ENCODE measurements at places on chromosomes 12 and 14.

- no peak for DNase-seq
Observed at GRCh38 chr14:76644855-76645518, 116.3 kb upstream of the VASH1 start.

DNA sequence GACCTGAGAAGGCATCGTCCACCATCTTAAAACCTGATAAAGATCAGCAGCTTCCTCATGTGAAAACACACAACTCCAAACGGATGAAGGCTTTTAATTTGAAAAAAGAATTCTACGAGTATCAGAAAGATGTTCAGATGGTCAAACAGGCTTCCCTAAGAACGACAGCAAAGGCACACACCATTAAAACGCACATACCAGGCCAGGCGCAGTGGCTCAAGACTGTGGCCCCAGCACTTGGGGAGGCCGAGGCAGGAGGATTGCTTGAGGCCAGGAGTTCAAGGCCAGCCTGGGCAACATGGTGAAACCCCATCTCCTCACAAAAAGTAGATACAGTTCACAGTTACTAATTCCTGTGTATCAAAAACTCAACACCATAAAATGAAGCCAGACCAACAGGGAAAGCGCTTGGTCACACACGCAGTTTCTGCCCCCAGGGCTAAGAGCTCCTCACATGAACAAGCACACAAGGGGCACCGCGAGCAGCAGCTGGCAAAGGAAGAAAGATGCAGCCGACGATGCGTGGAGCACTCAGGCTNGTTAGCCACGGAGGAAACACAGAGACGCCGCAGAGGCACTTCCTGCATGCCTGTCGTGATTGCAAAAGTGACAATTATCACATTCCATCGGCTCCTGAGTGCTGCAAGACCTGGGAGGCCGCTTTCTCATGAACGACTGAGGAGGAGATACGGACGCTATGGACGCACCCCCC, 78.0 kb downstream of the NOC4L start:
- peak; percentile 50 for DNase-seq

DNA sequence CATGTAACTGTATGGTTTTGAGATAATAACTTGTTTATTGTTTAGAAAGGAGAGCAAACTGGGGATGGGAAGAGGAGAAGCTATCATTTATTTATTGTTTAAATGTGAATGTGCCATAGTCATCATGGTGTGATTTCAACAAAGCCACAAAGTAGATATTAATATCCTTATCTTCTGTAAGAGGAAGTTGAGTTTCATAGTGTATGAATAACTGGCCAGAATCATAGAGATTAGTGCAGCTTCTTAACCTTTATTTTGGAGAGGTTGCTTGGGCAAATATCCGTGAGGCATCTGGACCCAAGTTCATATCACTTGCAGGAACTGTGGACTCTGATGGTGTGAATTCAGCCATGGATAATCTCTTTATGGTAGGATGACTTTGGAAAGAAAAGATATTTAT, 26.8 kb upstream of the LYZ start:
- no peak for DNase-seq

DNA sequence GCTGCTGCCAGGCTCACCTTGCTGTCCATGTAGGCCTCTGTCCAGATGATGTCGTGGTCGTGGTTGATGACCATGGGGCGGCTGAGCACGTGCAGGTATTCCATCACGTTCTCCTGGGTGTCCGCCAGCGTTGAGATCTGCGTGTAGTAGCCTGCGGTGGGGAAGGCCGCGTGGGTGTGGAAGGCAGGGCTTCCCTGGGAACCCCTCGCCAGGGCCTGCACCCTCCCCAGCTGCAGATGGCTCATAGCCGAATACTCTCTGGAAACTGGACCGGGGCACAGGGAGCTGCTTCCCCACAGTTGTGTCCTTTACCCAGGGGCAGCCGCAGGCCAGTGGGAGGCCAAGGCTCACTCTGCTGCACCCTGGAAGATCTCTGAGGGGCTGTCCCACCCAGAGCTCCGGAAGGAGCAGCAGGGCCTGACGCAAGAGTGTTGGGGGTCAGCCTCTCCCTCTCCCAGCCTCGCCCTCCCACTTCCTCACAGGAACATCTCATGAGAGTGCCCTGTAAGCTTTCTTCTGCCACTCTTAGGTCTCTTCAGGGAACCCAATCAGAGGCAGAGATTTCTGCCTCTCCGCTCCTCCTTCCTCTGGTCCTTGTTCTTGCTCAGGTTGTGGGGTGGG, 35.5 kb downstream of the CACNA2D4 start:
- no peak for DNase-seq

DNA sequence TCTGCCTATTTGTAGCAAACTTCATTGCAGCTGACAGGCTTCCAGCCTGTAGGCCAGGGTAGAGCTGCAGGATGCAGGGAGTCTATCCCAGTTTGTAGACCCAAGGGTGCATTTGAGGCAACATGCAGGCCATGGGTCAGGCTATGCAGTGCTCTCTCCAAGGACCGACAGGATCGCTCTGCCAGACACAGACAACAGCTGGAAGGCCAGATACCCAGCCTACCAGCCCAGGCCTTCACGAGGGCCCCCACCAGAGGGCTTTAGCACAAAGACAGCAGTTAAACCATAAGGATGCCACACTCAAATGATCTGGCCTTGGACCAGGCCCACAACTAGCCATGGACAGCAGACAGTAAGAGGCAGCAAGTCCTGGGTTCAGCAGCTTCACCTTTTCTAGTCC, 10.3 kb downstream of the KCTD10 start:
- no peak for DNase-seq

DNA sequence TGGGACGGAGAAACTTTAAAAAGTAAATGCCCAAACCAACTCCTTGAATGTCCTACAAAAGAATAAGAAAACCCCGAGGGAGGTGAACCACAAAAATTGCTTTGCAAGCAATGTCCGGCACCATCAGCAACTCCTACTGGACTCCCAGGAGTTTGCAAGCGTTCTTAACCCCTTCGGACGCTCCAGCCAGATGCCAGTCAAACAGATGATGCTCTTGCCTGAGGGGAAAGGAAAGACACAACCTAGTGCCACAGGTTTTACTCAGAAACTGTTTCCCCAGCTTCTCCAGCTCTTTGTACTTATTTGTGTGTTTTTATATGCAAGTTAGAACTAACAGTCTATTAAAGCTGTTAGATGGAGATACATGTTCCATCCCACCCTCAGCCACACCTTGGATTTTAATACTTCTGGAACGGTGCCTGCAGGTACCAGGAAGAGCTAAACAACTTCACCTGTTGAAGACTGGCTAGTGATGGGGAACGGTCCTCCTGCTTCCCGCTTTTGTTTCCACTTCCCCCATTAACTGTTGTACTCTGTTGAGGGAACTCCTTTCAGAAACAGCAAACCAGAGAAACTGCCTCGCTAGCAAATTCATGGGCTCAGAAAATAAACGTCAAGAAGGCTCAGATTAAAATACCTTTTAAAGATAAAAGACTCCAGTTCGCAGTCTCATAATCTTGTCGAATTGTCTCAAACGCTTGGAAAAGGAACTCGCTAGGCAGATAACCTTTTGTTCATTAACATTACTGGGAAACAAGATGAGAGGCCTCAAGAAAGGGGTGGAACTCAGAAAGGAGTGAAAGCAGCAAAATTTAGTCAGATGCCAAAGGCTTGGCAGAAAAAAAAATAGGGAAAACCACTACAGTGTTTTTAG, 1.1 kb upstream of the FERMT2 start:
- no peak for DNase-seq

- DNase-seq, result no peak
Observed at GRCh38 chr12:95116773-95117172, 43.4 kb upstream of the NR2C1 start.

DNA sequence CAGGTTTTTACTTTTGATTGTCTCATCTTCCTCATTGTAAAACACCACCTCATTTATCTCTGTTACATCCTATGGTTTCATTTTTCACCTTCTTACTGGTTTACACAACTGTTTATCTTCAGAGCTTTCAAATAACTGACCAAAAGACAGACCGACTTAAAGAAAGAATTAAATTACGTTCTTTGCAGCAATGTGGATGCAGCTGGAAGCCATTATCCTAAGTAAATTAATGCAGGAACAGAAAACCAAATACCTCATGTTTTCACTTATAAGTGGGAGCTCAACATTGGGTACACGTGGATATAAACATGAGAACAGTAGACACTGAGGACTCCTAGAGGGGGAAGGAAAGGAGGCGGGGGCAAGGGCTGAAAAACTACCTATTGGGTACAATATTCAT, 729.0 kb upstream of the USP15 start:
- no peak for DNase-seq

GRCh38 chr12:53939141-53940108, 794 bp downstream of the HOXC13 start:
- DNase-seq, result no peak

DNA sequence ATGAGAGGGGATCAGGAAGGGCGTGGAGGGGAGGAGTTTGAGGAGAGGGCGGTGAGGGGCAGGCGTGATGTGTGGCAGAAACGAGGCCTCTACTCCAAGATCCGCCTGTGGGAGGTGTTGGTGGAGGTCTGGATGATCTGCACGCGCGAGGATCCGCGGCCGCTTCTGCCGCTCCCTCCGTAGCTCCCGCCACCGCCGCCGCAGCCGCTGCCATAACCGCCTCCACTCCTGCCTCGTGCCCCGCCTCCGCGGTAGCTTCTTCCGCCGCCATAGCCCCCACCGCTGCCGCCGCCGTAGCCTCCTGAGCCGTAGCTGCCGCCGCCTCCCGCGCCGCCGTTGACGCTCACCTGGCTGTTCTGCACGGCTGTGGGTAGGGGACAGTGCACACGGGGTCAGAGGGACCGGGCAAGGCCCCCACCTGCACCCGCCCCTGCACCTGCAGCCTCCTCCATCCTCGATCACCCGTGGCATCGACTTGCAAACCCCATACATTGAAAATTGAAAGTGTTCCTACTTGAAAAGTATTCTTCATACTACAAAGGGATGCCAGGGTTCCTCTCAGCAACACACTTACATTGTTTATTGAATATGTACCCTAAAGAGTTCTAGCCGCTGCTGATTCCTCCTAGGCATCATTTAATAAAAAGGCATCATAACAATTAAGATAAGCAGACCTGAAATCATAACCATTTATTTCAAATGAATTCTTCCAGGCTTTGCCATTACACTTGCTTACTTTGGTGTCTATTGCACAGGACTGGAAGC, 11.1 kb upstream of the KRT1 start:
- DNase-seq, result peak; percentile 54

DNA sequence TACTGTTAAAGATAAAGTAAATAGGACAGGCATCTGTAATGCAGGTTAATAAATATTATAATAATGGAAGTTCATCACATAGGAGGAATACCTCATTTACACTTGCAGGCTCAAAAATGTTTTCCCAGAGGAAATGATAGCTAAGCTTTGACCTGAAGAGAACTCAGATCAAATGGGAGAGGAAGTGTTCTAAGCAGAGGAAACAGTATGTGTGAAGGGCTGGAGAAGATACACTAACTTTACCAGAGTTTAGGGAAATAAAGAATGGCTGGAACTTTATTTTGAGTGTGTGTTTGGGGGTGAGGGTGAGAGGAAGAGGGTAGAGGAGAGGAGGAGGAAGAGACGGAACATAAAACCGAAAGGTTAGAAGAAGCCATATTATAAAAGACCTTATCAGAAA, 34.0 kb upstream of the AP4S1 start:
- no peak for DNase-seq

- DNase-seq, result no peak
Observed at GRCh38 chr12:94110258-94110657, 38.1 kb upstream of the PLXNC1 start.

GRCh38 chr12:112308652-112309051, 73.6 kb downstream of the HECTD4 start:
- no peak for DNase-seq

DNA sequence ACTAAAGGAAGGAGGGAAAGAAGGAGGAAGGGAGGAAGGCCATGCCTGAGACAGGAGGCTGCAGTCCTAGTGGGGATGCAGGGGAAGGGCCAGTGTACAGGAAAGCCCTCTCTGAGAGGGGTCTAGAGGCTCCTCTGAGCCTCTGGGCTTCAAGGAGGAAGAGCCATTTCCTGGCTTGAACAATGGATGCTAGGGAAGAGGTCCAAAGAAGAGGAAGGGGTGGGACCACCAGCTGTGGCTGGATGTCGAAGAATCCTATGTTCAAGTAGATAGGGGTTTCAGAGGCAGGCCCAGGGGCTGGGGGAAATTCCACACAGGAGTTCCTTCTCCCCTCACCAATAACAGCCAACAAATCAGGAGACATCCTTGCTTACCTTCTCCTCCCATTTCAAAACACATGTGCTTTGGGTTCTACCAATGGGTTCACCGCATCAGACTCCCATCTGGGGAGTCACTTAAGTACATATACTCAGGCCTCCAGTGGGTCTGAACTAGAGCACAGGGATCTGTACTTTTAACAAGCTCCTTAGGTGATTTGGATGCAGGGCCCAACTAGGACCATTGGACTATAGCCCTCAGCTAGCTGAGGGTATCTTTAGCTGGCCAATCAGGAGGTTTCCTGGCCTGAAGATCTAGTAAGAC, 32.4 kb downstream of the PRPF40B start:
- no peak for DNase-seq

GRCh38 chr12:96534339-96534738, 45.0 kb downstream of the CFAP54 start:
- DNase-seq, result no peak

GRCh38 chr14:90534091-90534837, 137.4 kb downstream of the CALM1 start:
- no peak for DNase-seq

- DNase-seq, result peak; percentile 83
Observed at GRCh38 chr14:98984719-98985041, 287.3 kb downstream of the BCL11B start.

- no peak for DNase-seq
Observed at GRCh38 chr14:86153480-86153879, 623.5 kb downstream of the FLRT2 start.

DNA sequence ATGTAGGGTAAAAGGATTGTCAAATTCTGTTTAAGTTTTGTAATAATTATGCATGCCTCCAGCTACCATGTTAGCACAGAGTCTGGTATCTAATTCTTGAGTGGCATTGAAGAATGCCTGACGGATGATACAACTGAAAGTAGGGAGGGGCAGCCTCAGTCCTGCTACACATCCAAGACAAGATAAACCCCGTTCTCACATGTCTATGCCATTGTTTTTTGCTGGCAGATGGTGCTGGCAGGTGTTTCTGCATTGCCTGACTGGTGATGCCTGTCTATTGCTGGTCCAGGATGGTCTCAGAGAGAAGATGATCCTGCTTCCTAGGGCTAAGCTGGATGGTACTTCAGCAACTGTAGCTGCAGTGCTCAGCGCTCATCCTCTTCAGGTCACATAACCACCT, 245.8 kb upstream of the NAV3 start:
- DNase-seq, result no peak

- no peak for DNase-seq
Observed at GRCh38 chr12:129570796-129571400, 332.9 kb downstream of the TMEM132D start.

GRCh38 chr14:101927859-101928258, 36.5 kb upstream of the DYNC1H1 start:
- no peak for DNase-seq

DNA sequence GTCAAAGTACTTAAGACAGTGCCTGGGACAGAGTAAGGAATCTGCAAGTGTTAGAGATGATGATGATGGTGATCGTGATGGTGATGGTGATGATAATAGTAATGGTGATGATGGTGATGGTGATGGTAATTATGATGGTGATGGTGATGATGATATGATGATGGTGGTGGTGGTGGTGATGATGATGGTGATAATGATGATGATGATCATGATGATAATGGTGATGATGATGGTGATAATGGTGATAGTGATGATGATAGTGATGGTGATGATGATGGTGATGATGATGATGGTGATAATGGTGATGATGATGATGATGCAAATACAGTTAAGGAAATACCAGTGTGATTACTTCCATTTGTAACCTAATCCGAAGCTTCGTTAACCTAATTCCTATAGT, 5.2 kb upstream of the TMEM132C start:
- no peak for DNase-seq

Data from CD4-positive, alpha-beta T cell treated with Interleukin-6 at 100 ng/mL for 8 hours (primary cell).